Fibroblast of skin of back (primary cell): ENCODE measurements at places on chromosomes 2 and 18.

DNA sequence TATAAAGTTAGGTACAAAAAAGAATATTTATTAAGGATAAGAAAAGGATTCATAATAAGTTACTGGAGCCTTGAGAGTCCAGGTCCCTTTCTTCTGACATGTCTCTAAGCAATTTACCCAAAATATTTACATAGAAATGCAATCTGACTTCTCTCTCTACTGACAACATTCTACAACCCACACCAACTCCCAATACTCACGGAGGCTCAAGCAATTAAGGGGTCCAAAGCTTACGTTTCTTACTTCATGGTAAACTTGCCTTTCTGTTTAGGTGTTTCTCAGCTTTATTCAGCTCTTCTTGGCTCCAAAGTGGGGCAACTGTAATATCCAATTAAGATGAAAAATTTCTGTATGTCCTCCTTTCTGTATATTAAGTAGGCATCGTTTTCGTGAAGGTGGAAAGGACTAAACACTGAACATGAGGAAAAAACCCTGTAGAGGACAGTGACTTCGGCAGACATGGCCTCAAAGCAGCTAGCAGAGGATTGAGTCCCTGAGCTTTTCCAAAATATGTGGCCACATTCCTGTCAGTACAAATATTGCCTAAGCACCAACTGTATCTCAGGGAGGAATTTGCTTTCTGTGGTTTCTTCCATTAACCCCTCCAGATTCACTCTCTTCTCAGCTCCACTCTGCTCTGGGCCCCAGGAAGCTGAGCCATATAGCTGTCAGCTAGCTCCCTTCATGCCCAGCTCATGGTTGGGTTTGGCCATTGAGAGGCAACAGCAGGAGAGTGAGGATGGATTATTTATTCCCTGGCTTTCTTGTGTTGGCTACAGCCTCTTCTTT is 67.9 kb upstream of the GLS start:
- peak; percentile 85 for DNase-seq

DNA sequence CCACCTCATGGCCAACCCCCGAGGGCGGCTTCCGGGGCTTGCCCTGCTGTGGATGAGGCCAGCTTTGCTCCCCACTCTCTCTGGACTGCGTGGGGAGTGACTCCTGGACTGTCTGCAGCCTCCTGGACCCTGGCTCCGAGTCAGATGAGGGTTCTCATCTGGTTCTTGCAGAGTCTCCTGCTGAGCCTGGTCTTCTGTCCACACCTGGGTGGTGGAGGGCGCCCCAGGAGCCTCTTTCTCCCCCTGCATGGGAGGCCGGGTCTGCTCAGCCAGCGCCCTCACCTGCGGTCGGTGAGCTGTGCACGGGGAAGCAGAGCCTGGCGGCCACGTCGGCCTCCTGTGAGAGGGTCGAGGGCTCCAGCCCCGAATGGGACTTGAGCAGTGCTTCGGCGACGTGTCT is 78.3 kb downstream of the RTP5 start:
- no peak for DNase-seq

- no peak for DNase-seq
Observed at GRCh38 chr2:160507464-160507863, 13.9 kb upstream of the RBMS1 start.

- no peak for DNase-seq
Observed at GRCh38 chr2:3114406-3115185, 263.0 kb downstream of the EIPR1 start.

GRCh38 chr2:120631236-120631635 is 104.4 kb upstream of the GLI2 start:
- no peak for DNase-seq
